A549 treated with Mapracorat at 1 μM for 4 hours (cell line): ENCODE measurements at places on chromosomes 7 and 10. TPM values are rescaled to one million over a fixed set of nuclear protein-coding genes. Genes with fewer than 3 reads are reported as not detected.

Gene OR6B1
- not detected in 5 replicates for total RNA-seq

Gene KIAA1217
- 1.6 to 2.5 TPM (median 1.7 TPM) in 5 replicates for total RNA-seq

Gene PRLHR
- total RNA-seq = not detected in 5 replicates

Gene OR2A5
- not detected in 5 replicates for total RNA-seq

Gene SCIN
- 0.26 to 0.53 TPM (median 0.32 TPM) in 5 replicates for total RNA-seq

Gene GSTO2
- total RNA-seq = 1.3 to 2.5 TPM (median 2.3 TPM) in 5 replicates

Gene SPDYE9
- not detected in 5 replicates for total RNA-seq

Gene TWIST1
- 1.5 to 4.4 TPM (median 3.9 TPM) in 5 replicates for total RNA-seq

Gene EN2
- 0.54 to 1.1 TPM (median 0.86 TPM) in 5 replicates for total RNA-seq

Gene MRLN
- total RNA-seq = not detected in 5 replicates

Gene CDNF
- total RNA-seq = 1.1 to 1.4 TPM (median 1.3 TPM) in 5 replicates

Gene HNRNPA2B1
- total RNA-seq = 1,157 to 1,358 TPM (median 1,176 TPM) in 5 replicates

Gene RUFY2
- total RNA-seq = 7.7 to 9.9 TPM (median 8.5 TPM) in 5 replicates

Gene PTEN
- total RNA-seq = 38.9 to 48.7 TPM (median 39.8 TPM) in 5 replicates

Gene GHRHR
- not detected in 5 replicates for total RNA-seq

Gene SYT15B
- 2.1 to 4.1 TPM (median 3.2 TPM) in 5 replicates for total RNA-seq

Gene VWC2
- not detected in 5 replicates for total RNA-seq

Gene SPAG6
- not detected in 5 replicates for total RNA-seq

Gene PTPRZ1
- total RNA-seq = not detected in 5 replicates

Gene NODAL
- not detected in 5 replicates for total RNA-seq

Gene MYO3A
- not detected in 5 replicates for total RNA-seq

Gene ZCWPW1
- total RNA-seq = 0.85 to 1.9 TPM (median 1.3 TPM) in 5 replicates

Gene HGF
- total RNA-seq = 0.02 TPM in 1 of 5 replicates, not detected in the others

Gene PDGFA
- 28.5 to 33.9 TPM (median 31.6 TPM) in 5 replicates for total RNA-seq

Gene ANKRD2
- 4.7 to 7.9 TPM (median 6.3 TPM) in 5 replicates for total RNA-seq

Gene ANKRD61
- 0.28 to 1.2 TPM (median 0.51 TPM) in 5 replicates for total RNA-seq

Gene GDF10
- 0.06 to 0.07 TPM in 2 of 5 replicates, not detected in the others for total RNA-seq
